ENCODE measurements at places on chromosomes 7 and 10.

- peak; percentile 99 for DNase-seq
Observed at GRCh38 chr10:13712837-13713581, 126.2 kb downstream of the PRPF18 start.

DNA sequence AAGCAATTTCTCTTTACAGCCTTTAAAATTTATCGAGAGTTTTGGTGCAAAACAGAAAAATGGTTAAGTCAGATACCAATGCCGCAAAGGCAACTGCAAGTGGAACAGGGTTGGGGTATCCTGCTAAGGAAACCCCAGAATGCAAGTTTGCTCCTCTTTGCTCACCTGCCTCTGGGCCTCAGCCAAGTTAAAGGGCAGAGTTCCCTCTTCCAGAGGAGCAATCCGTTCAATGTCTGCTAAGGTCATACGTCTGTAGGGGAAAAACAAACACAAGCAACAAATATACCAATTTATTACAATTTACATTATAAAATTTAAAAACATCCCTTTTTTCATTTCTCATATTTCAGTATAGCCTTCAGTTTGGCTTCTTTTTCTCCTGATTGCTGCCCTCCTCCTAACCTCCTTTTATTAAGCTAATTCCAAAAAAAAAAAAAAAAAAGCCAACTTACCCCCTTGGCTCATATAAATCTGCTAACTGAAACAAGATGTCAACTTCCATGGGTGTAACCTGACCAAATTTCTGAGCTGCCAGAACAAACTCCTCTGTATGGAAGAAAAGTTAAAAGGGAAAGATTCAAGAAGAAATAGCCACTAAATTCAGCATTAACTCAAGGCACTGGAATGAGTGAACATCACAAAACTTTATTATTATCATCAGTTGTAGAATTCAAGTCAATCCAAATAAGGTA is 132.6 kb downstream of the SLC25A13 start:
- peak; percentile 5 for DNase-seq

DNA sequence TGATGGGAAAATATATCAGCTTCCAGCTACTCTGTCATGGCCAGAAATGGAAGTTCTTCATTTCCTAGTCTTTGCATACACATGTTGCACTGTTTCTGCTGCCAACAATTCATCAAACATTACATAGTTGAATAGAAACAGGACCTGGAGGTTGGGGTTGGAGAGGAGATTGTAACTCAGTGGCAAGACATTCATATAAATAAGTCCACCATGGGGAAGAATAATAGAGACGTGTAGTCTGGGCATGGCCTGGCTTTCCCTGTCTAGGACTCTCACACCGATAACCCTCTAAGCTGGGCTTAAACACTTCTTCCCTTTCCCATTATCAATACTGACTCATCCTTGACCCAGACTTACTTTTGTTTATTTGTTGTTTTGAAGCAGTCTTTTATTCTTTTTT is 155.7 kb downstream of the PLPP4 start:
- no peak for DNase-seq

DNA sequence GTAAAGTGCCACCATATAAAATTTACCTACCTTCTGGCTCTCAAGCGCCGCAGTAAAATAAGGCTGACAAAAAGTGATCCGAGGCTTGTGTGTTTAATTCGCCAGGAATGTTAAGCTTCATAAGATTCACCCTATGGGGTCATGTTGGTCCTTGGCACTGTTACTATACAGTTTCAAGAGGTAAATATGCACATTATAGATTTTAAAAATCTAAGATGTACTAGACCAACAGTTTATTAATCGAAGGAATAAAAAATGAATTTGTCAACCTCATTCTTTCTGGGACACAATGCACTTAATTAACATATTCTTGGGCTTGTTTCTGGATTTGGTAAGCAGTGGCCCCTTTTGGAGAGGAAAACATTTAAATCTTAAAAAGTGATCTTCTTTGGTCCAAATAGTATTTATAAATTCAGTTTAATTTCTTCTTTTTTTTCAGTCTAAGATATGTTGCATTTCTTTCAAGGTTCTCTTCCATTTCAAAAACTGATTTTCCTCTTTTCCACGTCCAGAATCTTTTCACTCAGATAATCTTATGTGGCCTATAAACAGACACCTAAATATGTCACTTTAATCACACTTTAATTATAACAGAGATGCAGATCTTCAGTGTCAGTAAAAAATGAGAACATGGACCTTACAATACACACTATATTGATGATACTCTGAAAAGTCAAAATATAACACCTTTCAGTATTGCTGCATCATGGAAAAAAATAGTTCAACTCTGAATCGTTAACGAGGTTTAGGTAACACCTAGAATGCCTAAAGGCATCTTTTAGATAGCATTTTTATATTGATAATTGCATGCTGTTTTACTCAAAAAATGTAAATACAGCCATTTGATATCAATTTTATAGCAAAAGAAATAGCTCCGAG is 3.8 kb upstream of the SKIDA1 start:
- no peak for DNase-seq

- no peak for DNase-seq
Observed at GRCh38 chr7:1599640-1600395, 30.0 kb upstream of the PSMG3 start.

DNA sequence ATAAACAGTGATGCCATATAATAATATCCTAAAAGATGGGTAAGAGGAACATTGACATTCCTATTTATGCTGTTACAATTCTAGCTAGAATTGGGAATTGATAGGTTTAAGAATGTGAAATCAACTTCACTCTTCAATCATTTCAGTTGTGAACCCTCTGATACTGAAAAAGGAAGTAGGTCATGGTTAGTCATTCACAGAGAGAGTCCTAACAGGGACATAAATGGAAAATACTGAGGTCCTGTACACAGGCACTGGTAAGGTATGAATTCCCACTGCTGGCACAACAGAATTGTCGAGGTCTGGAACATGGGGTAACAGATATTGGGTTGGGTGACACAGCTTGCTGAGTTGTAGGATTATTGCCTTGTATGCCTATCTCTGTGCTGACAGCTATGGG is 289.4 kb upstream of the LRRN3 start:
- DNase-seq = no peak

- DNase-seq = peak; percentile 41
Observed at GRCh38 chr10:71974489-71975021, 10.4 kb downstream of the CHST3 start.

DNA sequence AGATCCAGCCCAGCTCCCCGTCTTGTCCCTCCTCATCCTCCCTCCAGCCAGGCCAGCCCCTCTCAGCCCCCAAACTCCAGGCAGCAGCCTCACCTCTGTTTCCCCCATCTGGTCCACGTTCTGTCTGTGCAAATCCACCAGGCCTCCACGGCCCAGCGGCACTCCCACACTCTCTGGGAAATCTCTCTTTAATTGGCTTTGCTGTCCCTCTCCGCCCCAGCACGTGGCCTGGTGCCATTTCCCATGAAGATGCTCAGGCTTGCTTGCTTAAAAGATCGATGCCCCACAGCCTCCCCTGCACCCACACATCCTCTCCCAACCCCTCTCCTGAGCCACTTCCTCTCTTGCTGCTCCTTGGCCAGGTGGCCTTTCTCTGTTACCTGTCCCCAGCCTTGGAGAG is 39.3 kb downstream of the PRF1 start:
- no peak for DNase-seq

DNA sequence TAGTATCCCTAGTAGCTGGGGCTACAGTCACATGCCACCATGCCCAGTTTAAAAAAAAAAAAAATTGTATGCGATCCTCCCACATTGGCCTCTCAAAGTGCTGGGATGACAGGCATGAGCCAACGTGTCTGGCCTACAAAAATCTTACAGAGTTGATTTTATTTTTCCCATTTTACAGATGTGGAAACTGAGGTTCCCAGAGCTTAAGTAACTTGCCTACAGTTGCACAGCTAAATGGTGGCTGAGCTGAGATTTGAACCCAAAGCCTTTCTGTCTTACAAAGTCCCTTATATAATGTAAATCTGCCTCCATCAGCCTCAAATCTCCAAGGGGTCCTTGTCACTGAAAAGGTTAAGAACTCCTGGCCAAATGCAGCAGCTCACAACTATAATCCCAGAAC is 24.6 kb upstream of the LIMK1 start:
- DNase-seq = no peak

GRCh38 chr10:24206334-24206733 is 2.6 kb upstream of the KIAA1217 start:
- DNase-seq = no peak

DNA sequence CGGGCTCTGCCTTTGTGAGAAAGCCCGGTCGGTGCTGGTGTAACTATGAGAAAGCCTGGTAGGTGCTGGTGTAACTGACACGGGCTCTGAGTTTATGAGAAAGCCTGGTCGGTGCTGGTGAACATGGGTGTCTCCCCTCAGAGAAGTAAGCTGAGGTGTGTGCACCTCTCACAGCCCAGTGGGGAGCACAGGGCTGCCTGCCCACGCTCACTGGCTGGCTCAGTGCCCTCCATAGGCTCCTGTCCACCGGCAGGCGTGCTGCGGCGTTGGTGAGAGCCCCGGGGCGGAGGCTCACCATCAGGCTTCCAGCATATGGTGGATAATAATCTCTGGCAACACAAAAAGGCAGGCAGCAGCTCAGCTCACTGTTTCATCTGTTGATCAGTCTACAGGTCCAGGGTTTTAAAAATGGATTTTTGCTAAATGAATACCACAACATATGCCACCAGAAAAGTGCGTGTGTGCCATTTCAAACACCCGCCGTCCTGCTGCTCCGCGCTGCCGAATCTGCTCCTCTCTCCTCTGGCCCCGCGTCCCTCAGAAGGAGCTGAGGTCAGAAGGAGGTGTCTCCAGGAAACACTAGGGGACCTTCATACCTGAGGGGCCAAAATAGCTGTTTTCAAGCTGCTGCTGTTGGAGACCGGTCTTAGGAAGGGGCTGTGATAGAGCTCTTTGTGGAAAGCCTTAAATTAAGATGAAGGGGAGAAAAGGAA is 365.7 kb downstream of the DNAJB6 start:
- no peak for DNase-seq

GRCh38 chr10:132297526-132297925 is 10.2 kb downstream of the STK32C start:
- no peak for DNase-seq

GRCh38 chr10:86319676-86320075 is 46.9 kb downstream of the GRID1 start:
- DNase-seq = no peak

GRCh38 chr7:158129037-158130022 is 458.3 kb downstream of the PTPRN2 start:
- DNase-seq = no peak

DNA sequence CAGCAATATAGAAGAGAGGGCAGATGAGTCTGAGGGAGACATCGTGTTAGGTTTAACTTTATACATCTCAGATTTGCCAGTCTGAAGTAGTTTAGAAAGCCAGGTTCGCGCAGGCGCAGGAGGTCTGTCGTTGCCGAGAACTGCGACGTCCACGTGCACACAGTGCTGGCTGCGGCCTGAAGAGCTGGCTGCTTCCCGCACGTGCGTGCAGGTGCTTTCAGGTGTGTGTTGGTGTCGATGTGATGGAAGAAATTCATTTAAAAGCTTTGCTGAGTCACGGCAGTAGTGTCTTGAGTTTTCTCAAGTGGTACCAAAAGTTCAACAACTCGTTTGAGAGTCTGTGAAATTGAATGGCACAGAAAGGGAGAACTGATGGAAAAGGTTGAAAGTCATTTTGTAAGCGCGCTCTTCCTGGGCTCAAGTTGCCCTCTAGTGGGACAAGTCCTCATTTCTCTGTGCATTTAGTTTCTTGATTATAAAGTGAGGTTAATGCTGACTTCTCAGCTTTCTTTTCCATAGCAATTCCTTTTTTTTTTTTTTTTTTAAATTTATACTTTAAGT is 18.6 kb downstream of the WDR37 start:
- DNase-seq = no peak

GRCh38 chr7:14786314-14786895 is 116.1 kb downstream of the DGKB start:
- DNase-seq = no peak

DNA sequence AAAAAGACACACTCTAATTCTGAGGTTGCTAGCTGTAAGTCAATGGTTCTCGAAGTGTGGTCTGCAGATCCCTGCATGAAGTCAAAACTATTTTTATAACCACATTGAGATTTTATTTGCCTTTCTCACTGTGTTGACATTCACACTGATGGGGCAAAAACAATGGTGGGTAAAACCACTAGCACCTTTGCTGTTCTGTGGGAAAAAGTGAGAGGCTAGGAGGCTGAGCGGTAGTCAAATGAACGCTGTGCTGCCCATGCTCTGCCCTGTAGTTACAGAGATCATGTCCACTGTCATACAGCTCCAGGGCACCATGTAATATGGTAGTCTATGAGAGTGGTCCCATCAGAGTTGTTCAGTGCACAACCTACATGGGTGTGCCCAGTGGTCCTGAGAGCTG is 21.6 kb upstream of the PDCD4 start:
- DNase-seq = no peak

DNA sequence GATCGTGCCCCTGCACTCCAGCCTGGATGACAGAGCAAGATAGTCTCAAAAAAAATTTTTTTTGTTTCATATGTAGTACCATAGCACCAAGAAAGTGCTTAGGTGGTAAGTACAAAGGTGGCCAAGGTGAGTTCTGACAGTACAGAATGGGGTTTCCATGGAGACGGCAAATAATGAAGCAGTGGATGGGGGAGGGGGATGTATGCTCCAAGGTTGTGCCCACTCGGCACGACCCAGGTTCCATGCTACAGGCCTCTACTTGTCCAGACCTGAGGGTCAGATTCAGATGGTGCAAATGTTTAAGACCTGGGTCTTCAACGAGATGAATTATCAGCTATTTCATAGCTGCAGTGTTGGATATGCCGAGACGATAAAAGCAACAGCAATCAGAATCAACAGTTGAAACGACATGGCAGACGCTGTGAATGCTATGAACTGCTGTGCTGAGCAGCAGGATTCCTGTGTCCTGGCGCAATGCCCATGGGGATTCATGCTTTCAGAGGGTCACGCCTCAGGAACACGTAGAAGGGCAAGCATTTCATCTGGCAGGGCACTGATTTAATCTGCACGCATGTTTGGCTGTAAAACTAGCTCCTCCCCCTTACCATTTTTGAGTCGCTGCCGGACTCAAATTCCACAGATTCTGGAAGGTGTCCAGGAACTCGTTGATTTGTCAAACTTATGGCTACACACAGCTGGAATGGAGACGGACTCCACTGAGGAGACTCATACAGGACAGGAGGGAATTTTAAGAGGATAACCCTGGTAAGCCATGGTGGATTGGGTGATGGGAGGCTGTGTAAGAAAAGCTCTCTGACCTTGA is 256.5 kb downstream of the FRMD4A start:
- DNase-seq = peak; percentile 100

Data from fibroblast of skin of abdomen (primary cell).